ENCODE measurements at places on chromosomes 2 and 18.

- DNase-seq = peak; percentile 91
Observed at GRCh38 chr2:73985308-73986084, 786 bp downstream of the TET3 start.

DNA sequence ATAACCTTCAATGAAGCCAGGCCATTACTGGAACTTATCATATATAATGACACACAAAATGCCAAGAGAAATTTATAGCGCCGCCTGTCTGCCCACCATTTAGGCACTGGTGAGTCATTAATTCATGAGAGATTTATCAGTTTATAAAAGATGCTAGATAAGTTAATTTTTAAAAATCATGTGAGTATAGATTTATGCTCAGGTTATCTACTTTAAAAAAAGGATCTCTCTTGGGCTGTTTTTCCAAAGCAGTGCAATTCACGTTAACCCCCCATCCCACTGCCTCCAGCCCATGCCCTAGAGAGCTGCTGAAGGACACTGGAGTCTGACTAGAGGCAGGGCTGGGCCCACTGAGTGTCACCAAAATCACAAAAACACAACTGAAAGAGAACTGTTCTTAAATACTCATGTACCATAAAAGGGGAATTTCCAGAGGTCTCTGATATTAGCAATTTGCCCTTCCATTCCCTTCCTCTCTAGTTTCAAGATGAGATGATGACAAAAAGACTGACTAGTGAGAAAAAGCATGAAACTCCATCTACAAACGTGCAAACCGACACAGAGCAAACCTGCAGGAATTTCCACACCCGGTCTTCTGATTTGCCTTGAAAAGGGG is 160.8 kb downstream of the BCL2 start:
- DNase-seq = no peak

DNA sequence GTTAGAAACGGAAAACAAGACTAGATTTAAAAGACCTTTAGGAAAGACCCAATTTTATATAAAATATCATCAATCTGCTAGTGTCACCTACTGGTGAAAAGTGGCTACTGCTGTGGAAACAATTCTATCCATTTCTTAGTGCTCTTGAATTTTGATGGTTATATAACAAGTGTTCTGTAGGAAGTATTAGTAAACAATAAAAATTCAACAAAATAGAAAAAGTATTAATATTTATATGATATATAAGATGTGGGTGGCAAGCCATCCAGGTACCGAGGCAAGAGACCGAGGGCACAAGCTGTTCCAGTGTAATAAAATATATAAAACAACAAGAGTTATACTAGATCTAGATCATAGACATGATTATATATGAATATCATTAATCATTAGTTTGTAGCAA is 6.2 kb upstream of the TMEM87B start:
- DNase-seq = peak; percentile 70

DNA sequence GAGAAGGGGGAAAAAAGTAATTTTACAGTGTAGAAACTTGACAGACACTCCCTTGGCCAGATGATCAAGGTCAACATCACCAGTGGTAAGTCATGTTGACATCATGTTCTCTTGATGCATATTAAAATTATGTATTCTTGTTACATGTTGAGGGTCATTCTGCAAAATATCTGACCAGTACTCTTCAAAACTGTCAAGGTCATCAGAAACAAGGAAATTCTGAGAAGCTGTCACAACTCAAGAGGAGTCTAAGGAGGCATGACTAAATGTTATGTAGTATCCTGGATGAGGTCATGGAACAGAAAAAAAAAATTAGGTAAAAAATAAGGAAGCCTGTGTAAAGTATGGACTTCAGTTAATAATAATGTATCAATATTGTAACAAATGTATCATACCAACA is 6.3 kb downstream of the SGPP2 start:
- DNase-seq = no peak

All from left lung (tissue), 14 donors.